ENCODE measurements at places on chromosomes 4 and X.
A peak's percentile ranks its signal among the peaks of the same experiment; 100 is the strongest.

- DNase-seq, result no peak
These were observed 289.3 kb upstream of the PABPC4L start for GRCh38 chr4:134490863-134491262.

- no peak for DNase-seq
These were observed 1120.7 kb downstream of the FAT4 start for GRCh38 chr4:126435491-126435890.

DNA sequence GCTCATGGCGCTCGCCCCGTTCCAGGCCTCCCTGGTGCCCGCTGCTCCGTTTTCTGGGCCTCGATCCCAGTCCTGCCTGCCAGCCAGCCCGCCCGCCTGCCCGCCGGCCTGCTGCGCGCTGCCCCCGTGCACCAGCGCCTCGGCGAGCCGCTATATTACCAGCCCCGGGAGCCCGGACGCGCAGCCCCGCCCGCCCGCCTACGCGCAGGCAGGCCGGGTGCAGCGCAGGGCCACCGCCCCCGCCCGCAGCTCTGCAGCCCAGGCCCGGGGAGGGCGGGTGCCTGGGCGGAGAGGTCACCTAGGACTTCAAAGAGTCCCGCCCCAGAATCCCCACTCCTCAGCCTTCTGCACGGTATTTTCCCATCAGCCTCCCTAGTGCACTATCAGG, at the start of gene MAOB:
Gene MAOB, minus strand, starts transcription at position 157 of the 388 bp plus-strand sequence. Its CDS starts 151 bp downstream, at position 6.
- no peak for DNase-seq

DNA sequence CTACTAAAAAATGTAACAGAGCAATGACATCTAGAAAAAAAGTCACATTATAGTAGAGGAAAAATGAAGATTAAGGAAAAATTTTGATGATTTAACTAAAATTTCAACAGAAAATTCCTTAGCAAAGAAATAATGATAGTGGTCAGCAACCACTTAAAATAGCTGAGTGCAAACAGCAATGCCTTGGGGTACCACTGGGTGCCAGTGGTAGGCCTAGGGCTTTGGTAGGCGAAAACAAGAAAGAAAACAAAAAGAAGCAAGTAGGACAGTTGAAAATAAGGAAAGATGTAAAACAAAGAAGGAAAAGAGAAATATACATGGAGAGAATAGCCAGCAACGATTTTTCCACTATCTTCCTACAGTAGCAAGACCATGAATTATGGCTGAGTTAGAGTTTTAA, 313.5 kb upstream of the IRS4 start:
- no peak for DNase-seq

- DNase-seq, result no peak
These were observed 206.3 kb downstream of the ARHGAP24 start for GRCh38 chr4:85681221-85681657.

DNA sequence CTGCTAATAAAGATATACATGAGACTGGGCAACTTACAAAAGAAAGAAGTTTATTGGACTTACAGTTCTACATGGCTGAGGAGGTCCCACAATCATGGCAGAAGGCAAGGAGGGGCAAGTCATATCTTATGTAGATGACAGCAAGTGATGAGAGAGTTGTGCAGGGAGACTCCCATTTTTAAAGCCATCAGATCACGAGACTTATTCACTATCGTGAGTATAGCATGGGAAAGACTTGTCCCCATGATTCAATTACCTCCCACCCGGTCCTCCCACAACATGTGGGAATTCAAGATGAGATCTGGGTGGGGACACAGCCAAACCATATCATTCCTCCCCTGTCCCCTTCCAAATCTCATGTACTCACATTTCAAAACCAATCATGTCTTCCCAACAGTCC, 50.9 kb upstream of the GRID2 start:
- no peak for DNase-seq

- DNase-seq, result no peak
These were observed 22.2 kb downstream of the FABP2 start for GRCh38 chr4:119299741-119300100.

- no peak for DNase-seq
These were observed 825.3 kb downstream of the STIM2 start for GRCh38 chr4:27685947-27686346.

GRCh38 chr4:188408244-188409030, 269.2 kb downstream of the TRIML1 start:
- DNase-seq, result no peak

- no peak for DNase-seq
These were observed 42.3 kb downstream of the NALF2 start for GRCh38 chrX:69546417-69546816.

DNA sequence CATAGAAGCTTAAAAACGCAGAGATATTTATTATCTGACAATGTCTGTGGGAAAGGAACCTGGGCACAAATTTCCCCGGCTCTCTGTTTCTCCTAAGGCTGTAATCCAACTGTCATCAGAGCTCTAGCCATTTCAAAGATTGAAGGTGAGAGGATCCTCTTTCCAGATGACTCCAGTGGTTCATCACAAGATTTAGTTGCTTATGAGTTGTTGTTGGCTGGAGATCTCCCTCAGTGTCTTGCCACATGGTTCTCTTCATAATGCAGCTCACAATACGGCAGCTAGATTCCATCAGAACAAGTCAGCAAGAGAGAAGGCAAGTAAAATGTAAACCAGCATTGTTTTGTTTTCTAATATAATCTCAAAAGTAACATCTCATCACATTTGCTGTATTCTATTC, 369.4 kb downstream of the GASK1B start:
- DNase-seq, result no peak

DNA sequence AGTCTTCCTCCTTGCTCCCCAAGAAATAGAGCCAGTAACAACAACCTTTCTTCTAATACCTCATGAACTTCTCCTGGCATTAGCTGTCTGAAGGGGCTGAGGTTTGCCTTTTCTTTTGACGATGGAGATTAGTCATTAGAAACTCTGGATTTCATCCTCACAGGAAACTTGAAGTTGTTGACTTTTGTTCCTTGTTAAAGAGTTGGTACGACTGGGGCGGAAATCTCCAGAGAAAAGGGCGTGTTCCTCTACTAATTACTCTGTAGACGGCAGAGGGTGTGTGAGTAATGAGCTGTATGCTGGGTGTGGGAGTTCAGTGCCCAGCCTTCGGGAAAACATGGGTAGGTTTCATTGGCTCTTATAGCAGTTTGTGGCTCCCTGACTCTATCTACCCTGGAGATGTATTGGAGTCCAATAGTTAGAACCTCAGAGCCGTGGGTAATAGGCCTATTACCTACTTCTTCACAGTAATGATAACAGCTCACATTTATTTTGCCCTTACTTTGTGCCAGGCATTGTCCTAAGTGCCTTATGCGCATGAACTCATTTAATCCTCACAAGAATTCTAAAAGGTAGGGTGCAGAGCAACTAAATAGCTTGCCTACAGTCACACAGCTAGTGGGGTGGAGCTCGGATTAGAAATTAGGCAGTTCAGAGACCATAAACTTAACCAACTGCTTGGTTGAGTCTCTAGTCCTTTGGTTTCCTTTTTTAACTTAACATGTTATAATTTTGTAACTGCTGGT, 23.4 kb downstream of the TMEM164 start:
- no peak for DNase-seq

GRCh38 chr4:2861631-2862436, 18.2 kb downstream of the ADD1 start:
- no peak for DNase-seq

DNA sequence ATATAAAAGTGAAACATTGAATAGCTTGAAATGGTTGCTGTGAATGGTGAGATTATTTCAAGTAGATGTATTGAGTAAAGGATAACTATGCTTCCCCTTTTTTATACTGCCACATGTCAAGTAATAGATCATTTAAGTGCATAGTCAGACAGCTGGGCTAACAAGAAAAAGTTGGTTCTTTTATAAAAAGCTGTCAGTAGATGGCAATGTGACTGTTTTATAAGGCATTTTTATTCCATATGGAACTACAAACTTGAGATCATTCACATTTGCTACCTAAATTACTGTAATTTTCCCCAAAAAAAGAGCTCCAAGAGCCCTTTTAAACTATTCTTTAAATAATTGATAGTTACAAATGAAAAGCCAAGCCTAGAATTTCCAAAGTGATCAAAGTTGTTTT, 831.0 kb downstream of the C4orf33 start:
- DNase-seq, result no peak

- no peak for DNase-seq
These were observed 297.6 kb downstream of the INPP4B start for GRCh38 chr4:142548491-142548890.

- DNase-seq, result no peak
These were observed 45.7 kb downstream of the FHDC1 start for GRCh38 chr4:152981842-152982241.

GRCh38 chr4:98619180-98619579, 39.2 kb downstream of the TSPAN5 start:
- DNase-seq, result no peak

GRCh38 chr4:1402516-1403091, 3.6 kb downstream of the NKX1-1 start:
- DNase-seq, result peak; percentile 44

GRCh38 chr4:6195602-6196319, 4.6 kb downstream of the JAKMIP1 start:
- no peak for DNase-seq
